Activated T-cell treated with anti-CD3 and anti-CD28 coated beads for 48 hours (primary cell): ENCODE measurements at places on chromosomes 3 and 15.

DNA sequence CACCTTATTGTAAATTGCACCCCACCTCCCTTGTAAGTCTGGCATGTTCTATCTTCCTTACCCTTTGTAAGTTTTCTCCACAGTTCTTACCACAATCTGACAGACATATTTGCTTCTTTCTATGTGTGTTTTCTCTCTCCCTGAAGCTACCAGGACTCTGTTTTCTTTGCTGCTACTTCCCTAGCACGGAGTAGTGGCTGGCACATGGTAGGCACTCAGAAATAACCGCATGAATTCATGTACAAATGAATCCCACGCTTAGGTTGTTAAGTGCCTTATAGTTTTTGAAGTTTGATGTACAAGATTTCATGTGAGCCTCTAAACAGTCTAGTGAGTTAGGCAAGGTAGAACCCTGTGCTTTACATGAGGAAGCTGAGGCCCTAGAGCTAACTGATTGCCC lies 178.4 kb upstream of the CTDSPL start:
- no peak for DNase-seq

- DNase-seq, result no peak
These were observed 112.0 kb downstream of the SOX2 start for GRCh38 chr3:181823716-181824115.

GRCh38 chr3:46668116-46668515 lies 25.4 kb downstream of the ALS2CL start:
- no peak for DNase-seq

GRCh38 chr3:10467204-10467603 lies 38.2 kb downstream of the ATP2B2 start:
- no peak for DNase-seq

- no peak for DNase-seq
These were observed 471.0 kb upstream of the PROK2 start for GRCh38 chr3:72255791-72256559.

DNA sequence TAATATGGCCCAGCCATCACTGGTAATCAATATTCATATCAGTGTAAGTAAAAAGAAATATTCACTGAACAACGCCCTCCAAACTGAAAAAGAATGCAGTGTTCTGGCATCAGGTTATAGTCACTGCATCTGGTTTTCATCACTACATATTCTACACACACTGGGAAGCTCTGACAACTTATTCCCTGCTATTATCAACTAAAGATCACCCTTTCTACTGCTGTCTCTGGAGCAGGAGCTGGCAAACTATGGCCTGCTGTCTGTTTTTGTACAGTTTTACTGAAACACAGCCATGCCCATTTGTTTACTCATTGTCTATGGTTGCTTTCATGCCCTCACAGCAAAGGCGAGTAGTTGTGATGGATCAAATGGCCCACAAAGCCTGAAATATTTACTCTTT lies 35.3 kb downstream of the TUBGCP4 start:
- no peak for DNase-seq
